ENCODE measurements at places on chromosomes 7 and 10.

GRCh38 chr7:128697302-128697905 lies 25.3 kb downstream of the GARIN1A start:
- DNase-seq: peak; percentile 73

GRCh38 chr10:8453587-8453986 lies 399.1 kb downstream of the GATA3 start:
- DNase-seq: no peak

DNA sequence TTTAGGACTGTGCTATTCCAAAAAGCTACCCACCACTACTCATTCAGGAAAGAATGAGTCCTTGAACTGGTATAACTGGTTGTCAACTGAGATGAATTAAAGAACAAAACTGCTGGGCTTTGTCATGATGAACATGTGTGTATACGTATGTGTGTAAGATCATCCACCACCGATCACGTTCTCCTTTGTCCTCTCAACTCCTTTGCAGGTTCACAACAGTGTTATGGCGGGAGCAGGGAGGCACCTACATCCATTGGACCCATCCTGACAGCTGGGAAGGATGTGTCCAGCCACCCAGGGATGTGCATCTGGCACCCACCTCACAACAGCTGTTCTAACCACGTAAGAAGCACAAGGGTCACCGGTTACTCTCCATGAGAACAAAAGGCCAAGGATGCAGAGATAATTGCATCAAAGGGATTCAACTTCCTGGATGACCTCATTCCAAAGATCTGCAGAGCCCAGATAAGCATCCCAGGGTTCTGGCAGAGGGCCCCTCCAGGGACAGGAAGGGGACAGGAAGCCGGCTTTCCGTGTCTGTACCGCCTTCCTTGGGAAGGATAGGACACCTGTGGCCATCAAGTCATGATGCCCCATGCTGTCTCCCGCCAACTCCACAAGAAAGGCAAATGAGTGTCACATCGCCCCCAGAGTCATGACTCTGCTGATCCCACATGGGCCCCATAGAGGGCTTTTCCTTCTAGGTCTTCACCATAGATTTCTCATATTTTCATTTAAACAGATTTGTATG lies 66.1 kb downstream of the STEAP1B start:
- no peak for DNase-seq

GRCh38 chr7:94649450-94649849 lies 6.5 kb downstream of the SGCE start:
- peak; percentile 26 for DNase-seq

DNA sequence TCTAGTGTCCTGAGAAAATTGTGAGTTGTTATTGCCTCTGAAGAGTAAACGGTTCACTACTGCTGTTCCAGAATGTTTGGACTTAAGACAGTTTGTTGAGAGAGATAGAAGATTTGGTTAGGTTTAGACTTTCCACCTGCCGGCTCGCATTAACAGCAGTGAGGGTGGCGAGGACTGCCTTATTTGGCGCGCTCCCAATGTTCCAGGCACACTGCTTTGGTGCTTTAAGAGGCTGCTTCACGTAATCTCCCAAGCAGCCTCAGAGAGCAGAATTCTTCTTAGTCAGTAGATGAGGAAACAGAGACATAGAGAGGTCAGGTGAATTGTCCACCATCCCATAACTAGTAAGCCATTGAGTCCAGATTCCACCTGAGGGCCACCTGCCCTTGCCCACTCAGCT lies 41.1 kb downstream of the GLRX3 start:
- no peak for DNase-seq

DNA sequence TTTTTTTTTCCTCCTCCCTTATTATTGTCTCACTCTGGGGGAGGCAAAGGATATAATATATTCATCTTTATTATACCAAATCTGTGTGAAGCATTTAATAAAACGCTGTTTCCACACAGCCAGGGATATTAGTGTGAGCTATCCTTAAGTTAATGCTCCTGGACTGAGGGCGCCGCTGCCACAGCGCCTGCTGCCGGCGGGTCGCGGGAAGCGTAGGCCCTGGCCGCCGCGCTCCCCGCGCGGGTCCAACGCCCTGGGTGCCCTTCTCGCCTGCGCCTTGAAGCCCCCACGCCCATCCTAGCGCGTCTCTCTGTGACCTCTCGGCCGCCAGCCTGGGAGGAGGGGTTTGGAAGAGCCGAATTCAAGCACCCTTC lies 9.5 kb upstream of the LBX1 start:
- no peak for DNase-seq

DNA sequence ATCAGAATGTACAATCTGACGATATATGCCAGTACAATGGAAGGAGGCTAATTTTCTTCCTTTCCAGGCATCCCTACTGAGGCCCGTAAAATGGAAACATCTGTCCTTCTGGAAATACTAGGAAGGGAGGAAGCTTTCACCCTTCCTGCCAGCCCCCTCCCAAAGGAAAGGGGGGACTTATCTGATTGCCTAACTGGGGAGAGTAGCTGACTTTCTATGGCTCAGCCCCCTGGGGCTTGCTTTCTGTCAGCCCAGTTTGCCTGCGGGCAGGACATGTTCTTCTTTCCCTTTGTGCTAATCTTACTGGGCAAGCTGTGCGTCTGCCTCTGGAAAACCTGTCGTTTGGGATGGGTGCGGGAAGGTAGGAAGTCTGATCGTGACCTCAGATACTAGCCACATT lies 508.9 kb downstream of the SUGCT start:
- DNase-seq: no peak

DNA sequence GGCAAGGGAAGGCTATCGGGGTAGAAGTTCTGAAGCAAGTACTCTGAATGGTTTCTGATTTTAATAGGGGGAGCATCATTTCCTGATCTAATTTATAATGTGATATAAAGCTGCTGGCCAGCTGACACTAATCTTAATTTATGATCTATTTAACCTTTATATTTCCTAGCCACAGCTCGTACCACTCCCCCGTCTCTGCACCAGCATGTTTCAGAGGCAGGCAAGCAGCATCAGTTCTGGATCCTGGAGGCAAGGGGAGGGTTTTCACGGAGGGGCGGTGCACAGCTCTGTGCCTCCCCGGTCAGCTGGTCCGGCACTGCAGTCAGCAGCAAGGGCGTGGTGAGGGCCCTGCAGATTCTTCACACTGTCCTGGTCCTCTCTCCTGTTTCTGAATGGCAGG lies 30.0 kb downstream of the MGMT start:
- DNase-seq: no peak

GRCh38 chr7:17444673-17445072 lies 146.2 kb downstream of the AHR start:
- DNase-seq: peak; percentile 29

GRCh38 chr10:94251568-94251967 lies 111.2 kb downstream of the NOC3L start:
- no peak for DNase-seq

DNA sequence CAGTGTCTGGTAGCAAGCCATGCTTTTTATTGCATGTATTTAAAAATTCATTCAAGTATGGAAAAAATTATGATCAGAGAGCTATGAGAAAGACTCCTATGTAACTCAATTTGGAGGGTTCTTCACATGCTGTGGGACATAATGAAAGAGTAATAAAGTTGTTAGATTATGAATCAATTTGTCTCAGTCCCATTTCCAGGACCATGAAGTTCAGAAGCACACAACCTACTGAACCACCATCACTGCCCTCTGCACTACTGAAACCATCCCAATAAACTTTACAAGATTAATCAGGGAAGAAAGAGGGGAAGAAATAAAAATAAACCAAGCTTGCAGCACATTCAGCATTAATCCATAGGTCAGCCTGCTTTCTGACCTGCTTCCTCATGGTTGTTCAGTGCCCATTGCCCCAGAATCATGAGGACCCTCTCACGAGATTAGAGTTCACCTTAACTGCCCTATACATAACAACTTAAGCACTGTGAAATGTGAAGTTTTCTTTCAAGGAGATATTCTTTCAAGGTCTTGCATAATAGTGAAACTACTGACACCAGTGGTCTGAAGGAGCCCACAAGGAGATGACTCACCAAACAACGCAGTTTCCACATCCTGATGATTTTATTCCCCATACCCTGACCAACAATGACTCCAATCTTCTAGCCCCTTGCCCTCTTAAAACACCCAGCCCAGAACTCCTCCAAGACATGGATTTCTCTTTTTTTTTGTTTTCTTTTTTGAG lies 171.5 kb upstream of the ADCY1 start:
- DNase-seq: no peak

- DNase-seq: no peak
These were observed 59.3 kb downstream of the COL28A1 start for GRCh38 chr7:7476381-7476780.

GRCh38 chr10:122465401-122466040 lies 4.2 kb downstream of the HTRA1 start:
- DNase-seq: no peak

DNA sequence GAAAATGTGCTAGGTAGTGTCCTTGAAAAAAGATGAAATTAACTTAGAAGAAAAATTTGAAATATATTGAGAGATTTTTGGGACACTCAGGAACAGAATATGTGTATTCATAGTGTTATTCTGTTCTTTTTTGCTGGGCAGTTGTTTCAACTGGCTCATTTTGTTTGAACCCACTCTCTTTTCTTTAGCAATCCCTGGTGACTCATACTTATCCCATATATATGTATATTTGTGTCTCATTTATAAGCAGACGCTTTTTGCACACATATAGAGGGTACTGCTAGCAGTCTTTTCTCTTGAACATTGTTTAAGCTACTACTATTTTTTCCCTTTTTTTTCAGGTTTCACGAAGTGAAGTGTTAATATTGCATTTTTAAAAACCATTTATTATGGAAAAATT lies 1.9 kb downstream of the EXOC6 start:
- no peak for DNase-seq

DNA sequence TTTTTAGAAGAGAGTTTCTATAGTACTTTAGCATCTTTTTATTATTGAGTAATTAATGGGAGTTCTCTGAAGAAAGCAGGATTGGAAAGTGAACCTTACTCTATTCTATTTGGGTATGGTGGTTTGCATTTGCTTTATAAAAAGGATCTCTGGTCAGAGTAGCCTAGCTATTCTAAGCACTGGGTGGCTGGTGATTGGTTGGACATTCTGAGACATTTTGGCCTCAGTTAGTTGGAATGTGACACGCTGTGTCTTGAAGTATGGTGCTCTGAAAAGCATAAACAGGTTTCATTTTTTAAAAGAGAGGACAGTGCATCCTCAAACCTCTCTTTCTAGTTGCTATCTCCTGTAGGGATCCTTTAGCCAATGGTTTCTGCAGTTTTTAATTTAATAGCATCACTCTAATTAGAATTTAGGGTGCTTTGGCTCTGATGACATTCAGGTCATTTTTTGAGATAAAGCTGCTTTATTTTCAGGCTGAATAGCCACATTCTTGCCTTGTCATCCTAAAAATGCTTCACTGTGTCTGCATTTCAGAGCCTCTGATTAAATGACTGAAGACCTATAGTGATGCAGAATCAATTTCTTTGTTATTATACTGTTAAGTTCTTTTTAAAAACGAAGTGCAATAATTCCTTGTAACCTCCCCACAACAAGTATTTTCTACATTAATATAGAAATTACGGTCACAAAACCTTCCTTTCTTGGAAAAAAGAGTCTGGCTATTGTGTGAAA lies 20.6 kb downstream of the TMEM178B start:
- no peak for DNase-seq

GRCh38 chr10:129815898-129816655 lies 148.0 kb downstream of the EBF3 start:
- no peak for DNase-seq

- DNase-seq: peak; percentile 97
These were observed 29.5 kb upstream of the ANKRD2 start for GRCh38 chr10:97543025-97543546.

DNA sequence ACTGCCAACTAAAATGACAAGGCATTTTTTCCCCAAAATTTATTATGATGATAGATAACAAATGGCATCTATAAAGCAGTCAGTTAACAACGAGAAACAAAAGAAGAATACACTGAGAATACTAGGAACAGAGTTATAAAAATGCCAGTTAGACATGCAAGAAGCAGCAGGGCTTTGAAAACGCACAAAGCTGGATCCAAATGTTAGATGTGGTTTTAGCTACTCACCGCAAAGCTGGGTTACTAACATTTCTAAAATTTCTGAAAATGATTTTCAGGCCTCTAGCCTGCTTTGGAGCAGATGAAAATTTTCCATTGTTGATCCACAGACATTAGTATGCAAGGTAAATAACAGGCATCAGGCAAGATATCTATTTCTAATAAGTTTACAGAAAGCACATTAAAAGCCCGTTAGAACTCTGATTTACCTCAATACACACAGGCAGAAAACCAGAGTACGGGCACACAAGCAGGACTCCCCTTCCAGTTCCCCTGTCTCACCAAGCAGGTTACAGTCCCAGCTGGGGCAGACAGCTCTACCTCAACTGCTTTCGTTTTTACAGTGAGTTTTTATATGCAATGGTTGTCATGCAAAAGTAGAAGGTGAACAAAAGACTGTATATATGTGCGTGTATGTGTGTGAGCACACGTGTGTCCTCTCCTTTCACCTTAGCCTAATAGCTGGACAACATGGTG lies 37.9 kb downstream of the GLI3 start:
- DNase-seq: no peak

- DNase-seq: no peak
These were observed 452.4 kb upstream of the AKR1E2 start for GRCh38 chr10:4373612-4374011.

GRCh38 chr10:29987471-29987870 lies 71.9 kb downstream of the JCAD start:
- peak; percentile 86 for DNase-seq

DNA sequence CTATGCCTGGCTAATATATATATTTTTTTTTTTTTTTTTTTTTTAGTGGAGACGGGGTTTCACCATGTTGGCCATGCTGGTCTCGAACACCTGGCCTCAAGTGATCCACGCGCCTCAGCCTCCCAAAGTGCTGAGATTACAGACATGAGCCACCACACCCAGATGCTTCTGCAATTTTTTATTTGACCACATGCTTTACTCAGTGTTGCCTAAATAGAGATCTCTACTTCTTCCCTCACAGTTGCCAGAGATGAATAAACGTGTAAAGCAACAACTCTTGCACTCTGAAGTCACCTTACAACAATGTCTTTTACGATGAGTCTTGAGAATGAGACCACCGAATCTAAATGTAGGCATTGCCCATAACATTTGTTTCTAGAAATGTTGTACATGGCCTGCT lies 107.9 kb upstream of the FRMD4A start:
- no peak for DNase-seq

GRCh38 chr10:60400366-60400765 lies 10.7 kb upstream of the ANK3 start:
- DNase-seq: no peak

DNA sequence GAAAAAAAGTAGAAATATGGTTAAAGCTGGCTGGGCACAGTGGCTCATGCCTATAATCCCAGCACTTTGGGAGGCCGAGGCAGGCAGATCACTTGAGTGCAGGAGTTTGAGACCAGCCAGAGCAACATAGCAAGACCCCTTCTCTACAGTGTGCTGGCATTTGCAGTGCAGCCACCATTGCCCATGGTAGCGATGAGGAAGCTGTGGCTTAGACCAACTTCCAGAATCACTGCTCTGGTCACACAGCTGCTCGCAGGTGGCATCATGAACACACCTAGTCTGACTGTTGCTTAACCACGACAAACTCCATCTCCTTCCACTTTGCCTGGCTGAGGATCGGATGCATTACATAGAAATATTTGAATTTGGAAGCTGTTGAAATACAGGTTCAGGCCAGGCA lies 137.1 kb downstream of the CUX1 start:
- DNase-seq: no peak

- DNase-seq: no peak
These were observed 120.0 kb downstream of the MALRD1 start for GRCh38 chr10:19168584-19168983.

Measured in mesenchymal stem cell (in vitro differentiated cells and primary cell).